ENCODE measurements at places on chromosomes 7 and 10.

- no peak for DNase-seq
Observed at GRCh38 chr7:69966766-69967591, 368.7 kb downstream of the AUTS2 start.

DNA sequence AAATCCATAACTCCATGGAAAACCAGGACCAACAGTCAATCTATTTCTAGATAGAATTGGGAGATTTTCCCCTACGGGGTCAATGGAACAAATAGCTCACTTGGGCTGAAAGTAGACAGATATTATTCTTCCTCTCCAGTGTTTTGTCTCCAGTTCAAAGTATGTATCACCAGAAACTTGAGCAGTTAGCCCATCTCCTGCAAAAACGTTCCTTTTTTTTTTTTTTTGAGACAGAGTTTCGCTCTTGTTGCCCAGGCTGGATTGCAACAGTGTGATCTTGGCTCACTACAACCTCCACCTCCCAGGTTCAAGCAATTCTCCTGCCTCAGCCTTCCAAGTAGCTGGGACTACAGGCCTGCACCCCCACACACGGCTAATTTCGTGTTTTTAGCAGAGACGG lies 390.0 kb upstream of the AUTS2 start:
- DNase-seq, result no peak

DNA sequence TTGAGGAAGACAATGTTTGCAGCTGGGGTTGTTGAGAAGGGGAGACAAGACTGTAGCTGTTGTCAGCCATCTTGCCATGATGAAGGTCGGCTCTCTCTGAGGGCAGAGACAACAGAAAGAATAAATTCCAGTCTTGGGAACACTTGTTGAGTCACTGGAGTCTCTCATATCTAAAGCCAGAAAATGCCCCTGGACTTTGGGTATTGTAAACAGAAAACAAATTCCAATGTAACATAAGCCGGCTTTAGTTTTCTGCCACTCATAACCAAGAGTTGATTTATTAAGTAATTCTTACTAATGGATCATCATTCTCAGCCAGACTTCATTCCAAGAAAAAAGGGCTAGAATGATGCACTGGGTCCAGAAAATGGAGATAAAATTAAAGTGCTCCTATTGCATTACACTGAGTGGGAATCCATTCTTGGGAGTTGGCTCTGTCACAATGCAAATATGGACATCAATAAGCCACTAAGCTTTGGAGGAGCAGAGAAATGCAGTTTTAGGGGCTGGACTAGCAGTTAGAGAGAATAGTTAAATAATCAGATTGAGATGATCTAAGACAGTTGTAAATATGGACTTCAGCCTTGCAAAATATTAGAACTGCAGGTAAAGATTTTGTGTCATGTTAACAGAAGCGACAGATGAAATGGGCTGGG lies 78.9 kb downstream of the ADAM12 start:
- DNase-seq, result no peak

DNA sequence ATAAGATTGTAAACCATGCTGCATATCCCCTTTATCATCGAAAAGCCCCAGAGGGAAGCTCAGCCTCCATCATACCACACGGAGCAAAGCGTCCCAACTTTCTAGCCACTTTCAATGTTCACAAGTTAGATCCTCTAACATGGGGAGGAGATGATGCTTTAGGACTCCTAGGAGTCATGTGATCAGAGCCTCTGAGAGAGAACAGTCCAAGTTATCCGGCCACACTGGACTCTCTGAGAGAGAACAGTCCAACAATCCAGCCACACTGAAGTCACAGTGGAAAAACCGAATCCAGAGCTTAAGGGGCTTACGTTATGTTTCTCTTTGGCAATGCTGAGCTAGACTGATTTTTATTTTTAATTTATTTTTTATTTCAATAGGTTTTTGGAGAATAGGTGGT lies 72.5 kb downstream of the MALSU1 start:
- DNase-seq, result no peak

GRCh38 chr10:50279489-50279888 lies 28.2 kb upstream of the ASAH2 start:
- DNase-seq, result no peak

DNA sequence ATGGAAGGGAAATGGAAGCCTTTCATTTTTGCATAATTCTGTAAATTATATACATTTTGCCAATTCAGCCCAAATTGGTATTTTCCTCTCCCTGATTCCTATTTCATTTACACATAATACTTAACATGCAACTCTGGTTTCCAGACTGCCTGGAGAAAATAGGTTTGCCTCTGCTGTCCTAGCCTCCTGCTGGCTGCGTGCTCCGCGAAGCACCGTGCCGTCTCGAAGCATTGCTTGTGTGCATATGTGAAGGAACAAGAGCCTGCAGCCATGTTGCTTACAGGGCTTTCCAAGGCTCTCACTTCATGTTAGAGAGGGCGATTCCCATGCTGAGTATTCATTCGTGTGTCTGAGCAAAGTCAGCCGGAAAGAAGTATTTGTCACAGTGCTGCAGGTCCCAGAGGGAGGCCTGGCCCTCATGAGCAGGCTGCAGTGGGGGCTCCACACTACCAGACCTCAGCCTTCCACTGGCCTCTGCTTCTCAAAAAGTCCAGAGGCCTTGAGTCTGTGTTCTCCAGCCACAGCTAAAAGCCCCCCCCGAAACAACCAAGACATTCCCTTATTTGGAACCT lies 66.5 kb downstream of the CLRN3 start:
- no peak for DNase-seq

DNA sequence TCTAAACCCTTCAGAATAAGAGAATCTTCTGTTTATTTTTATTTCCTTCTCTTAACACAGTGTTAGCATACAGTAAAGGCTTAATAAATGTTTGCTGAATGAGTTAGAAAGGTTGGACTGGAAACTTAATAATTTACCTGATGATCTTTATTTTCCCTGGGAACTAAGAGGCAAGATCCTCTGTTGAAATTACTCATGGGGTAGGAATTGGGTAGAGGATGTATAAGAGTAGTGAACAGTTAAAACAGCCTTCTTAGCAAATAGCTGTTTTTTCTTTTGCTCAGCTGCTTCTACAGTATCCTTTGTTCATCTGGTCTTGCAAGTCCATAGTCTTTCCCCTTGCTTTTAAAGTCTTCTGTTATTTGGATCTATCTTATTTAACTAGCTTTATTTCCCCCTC lies 80.0 kb downstream of the AKAP9 start:
- no peak for DNase-seq

DNA sequence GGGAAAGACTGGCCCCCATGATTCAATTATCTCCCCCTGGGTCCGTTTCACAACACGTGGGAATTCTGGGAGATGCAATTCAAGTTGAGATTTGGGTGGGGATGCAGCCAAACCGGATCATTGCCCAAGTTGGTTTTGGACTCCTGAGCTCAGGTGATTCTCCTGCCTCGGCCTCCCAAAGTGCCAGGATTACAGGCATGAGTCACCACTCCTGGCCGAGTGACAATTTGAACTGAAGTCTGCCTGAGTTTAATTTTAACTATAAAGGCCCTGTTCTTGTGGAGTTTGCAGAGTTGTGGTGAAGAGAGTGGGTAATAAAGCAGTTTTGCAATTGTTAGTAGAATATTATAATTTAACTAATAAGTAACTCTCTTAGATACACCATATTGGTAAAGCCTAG lies 78.3 kb downstream of the GALNT17 start:
- DNase-seq, result no peak

DNA sequence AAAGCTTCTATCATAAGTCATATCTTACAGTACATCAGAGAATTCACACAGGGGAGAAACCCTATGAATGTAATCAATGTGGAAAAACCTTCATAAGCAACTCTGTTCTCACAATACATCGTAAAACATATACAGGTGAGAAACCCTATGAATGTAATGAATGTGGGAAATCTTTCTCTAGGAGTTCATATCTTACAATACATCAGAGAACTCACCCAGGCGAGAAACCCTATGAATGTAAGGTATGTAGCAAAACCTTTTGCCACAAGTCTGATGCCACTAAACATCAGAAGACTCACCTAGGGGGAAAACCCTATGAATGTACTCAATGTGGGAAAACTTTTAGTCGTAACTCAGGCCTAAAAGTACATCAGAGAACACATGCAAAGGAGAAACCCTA lies 38.3 kb upstream of the ZNF248 start:
- DNase-seq, result no peak

- no peak for DNase-seq
Observed at GRCh38 chr7:157818701-157819454, 482.1 kb downstream of the DNAJB6 start.

GRCh38 chr7:116801092-116801710 lies 61.2 kb upstream of the CAPZA2 start:
- no peak for DNase-seq

DNA sequence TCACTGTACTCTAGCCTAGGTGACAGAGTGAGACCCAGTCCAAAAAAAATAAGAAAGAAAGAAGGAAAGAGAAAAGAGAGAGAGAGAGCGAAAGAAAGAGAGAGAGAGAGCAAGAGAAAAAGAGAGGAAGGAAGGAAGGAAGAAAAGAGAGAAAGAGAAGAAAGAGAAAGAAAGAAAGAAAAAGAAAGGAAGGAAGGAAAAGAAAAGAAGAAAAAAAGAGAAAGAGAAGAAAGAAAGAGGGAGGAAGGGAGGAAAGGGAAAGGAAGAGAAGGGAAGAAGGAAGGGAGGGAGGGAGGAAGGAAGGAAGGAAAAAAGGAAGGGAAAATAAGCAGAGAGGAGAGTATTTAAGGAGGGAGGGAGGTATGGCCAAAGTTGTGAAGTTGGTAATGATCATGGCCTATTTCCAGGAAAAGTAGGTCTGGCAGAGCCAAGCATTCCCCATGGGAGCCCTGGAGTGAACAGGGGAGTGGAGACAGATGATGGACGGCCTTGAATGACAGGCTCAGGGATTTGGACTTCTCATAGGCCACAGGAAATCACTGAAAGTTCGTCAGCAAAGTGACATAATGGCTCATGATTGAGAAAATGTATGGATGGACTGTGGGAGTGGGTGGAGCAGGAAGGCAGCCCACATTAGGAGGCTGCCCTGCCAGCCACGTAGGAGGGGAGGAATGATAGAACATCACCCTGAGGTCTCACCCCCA lies 44.8 kb upstream of the CUX1 start:
- DNase-seq, result no peak

DNA sequence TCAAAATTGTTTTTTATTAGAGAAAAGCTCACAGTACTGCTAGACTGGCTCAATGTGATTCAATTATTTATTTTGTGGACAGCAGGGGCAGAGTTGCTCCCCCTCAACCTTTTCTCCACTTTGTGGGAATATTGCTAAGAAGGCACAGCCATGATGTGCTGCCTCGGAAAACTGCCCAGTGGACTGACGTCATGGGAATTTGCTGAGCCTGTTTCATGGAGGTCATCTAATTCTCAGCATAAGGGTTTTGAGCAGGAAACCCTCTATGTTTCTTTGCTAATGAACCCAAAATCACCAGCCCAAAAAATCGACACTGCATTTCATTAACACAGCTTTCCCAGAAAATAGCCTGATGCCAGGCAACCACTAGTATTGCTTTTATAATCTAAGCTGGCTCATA lies 228.8 kb upstream of the FAM3C start:
- DNase-seq, result no peak

DNA sequence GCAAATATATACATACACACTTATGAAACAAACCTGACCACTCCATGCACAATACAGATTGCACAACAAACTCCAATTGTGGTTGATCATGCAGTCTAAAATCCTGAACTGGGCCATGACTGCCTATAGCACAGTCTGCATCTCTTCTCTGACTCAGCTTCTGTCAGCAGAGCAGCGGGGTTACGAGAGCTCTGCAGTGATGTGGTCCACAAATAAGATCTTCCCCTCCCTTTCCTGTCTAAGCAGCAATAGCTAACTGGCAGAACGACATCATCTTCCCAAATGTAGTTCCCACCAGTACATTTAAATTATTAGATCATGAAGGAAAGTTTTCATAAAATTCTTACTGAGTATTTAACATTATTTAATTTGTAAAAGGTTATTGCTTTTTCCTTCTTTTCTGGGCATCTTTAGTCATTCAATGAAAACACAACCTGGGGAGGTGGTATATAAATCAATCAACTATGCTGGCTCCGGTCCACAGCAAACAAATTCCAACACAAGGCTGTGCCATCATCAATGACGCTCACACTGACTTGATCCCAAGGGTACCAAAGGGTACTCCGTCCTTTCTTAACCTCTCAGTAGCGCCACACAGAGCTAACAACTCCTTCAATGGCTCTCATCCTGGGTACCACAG lies 17.1 kb downstream of the ARHGAP21 start:
- DNase-seq, result no peak

DNA sequence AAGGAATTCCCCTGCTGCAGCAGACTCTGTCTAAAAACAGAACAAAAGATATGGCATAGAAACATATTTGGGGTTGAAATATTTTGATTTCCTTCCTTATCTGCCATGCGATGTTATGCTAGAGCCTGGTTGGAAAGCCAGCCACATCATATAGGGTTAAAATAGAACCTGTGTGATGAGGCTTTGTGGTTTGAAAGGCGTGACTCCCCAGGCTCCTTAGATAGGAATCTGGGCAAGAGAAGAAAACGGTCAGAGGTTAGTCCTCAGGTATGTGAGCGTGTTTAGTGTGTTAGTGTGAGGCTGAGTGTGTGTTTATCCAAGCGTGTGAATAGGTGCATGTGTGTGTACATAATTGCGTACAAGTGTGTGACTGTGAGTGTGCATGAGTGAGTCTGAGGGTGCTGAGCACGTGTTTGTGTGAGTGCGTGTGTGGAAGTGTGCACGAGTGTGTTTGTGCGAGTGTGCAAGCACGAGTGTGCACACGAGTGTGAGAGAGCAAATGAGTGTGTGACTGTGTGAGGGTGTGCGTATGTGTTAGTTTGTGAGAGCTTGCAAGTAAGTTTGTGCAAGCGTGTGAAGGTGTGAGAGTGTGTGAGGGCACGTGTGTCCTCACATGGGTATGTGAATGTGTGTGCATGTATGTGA lies 79.9 kb downstream of the COL26A1 start:
- DNase-seq, result no peak

- DNase-seq, result no peak
Observed at GRCh38 chr7:71486856-71487628, 355.1 kb downstream of the GALNT17 start.

GRCh38 chr7:112497481-112497880 lies 16.7 kb downstream of the LSMEM1 start:
- no peak for DNase-seq

- no peak for DNase-seq
Observed at GRCh38 chr7:24741679-24742505, 15.4 kb downstream of the GSDME start.
